ENCODE measurements at places on chromosomes 5 and 9. TPM values are rescaled to one million over a fixed set of nuclear protein-coding genes. Genes with fewer than 3 reads are reported as not detected.

DNA sequence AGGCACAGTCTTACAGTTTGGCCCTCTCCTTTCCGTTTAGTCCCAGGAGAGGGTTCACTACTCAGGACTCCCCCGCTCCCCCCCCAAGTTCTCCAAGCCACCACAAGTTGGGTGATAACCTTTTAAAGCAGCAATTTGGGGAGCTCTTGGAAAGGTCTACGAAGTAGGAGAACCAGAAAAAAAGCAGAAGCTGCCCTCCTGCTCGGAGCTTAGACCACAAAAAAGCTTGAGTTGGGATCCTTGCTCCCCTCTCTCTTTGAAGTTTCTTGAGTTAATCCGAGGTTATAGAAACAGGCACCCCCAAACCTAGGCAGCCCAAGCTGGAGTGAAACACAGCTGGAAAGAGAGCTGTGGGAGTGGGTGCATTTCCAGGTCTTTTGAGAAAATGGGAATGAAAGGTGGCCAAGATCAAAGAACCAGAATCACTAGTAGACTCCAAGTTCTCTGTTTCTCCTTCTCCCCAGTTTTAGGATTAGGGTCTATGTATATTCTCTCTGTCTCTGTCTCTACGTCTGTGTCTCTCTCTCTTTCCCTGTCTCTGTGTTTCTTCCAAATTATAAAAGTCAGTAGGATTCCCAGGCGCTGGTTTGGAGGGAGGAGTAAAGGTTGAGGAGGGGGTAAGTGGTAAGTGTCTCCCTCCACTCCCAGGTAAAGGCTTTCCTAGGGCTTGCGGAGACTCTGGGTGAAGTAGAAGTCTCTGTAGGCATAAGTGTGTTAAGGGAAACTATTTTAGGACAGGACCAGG lies 2.8 kb downstream of the LHX2 start:
- DNase-seq = no peak

- no peak for DNase-seq
Observed at GRCh38 chr9:18982262-18982620, 50.8 kb downstream of the SAXO1 start.

DNA sequence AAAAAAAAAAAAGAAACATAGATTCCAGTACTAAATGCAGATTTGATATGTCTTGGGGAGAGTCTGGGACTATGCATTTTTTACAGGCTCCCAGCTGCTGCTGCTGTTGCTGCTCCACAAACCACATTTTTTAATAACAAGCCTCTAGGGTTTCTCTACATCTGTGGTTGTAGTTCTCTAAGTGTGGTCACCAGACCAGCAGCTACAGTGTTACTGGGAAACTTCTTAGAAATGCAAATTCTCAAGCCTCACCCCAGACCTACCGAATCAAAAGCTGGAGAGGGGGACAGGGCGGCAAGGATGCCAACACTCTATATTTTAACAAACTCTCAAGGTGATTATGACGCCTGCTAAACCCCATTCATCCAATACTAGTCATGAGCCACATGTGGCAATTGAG lies 293.4 kb upstream of the PTGER4 start:
- DNase-seq = no peak

GRCh38 chr5:88785746-88786565 lies 97.0 kb downstream of the MEF2C start:
- DNase-seq = no peak

C5orf58 gene
- not detected for total RNA-seq

SPATA31A3 gene
- not detected for total RNA-seq

All from naive thymus-derived CD4-positive, alpha-beta T cell (primary cell).